ENCODE measurements at places on chromosomes 2 and 18.
A peak's percentile ranks its signal among the peaks of the same experiment; 100 is the strongest.

- ATAC-seq: no peak
Observed at GRCh38 chr18:55413474-55413873, 174.5 kb downstream of the TCF4 start.

DNA sequence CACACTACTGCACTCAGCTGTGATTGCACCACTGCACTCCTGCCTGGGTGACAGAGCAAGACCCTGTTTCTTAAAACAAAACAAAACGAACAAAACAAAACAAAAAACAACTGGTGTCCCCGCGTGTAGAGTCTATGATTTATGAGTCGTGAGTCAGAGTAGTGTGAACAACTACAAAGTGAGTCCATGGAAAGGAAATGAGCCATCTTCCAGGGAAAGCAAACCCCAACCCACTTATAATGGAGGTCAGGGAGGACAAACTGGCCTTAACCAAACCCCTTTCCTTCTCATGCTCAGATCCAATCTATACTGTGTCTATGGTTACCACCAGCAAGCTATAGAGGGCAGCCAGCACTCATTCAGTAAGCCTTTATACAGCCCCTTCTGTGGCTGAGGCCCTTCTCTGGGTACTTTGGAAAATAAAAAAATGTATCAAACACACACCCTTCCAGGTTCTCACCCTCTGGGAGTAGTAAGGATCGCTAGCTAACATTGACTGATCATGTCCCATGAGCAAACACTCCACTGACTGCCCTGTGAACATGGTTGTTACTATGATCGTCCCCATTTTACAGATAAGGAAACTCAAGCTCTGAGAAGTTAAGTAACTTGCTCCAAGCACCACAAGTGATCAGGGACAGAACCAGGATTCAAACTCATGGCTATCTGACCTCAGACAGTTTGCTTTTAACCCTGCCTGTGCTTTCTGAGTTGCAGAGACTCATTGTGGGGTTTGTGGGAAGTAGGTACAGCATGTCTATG lies 24.7 kb upstream of the COLEC12 start:
- no peak for ATAC-seq

GRCh38 chr18:43079422-43079821 lies 36.1 kb downstream of the RIT2 start:
- ATAC-seq: no peak

DNA sequence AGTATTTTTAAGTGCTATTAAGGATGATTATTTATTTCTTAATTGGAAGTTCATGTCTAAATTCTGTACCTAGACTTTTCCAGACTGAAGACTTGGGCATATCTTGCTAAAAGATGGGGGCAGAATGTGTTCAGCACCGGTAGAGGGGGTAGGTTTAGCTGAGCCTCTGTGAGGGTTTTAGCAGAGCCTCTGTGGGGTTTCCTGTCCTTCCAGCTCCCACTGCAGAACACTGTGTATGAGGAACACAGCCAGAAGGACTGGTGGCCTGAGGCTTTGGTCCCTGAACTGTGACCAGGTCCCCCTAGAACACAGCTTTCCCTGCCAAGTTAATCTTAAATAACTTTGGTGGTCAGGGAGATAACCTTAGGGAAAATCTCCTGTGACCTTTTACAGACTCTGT lies 123.4 kb upstream of the EPC2 start:
- ATAC-seq: no peak

DNA sequence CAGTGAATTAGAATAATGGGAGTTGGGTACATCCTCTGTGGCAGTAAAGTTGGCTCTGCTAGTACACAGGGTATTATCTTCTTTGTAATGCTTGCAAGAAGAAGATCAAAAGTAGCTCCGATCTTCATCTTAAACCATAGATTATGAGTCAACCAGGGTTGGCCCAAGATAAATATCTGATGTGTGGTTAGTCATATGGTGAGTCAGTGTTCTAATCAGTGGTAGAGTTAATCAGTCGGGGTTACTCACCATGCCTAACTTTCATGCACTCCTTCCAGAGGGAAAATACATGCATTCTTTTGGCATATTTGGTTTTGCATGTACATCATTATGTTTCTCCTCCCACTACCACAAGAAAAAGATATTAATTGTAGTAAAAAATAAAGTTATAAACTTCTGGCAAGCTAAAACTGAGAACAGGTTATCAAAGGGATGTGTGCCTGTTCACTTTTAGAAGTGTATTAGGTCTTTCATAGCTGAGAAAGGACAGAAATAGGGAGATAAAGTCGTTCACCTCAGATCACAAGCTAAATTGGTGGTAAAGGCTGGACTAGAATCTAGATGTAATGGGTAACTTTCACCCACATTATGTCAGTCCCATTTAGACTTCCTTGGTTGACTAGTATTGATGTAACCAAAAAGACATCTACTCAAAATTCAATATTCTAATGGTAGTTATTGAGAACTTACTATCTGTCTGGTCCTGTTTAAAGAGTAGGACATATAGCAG lies 684.4 kb downstream of the IRS1 start:
- ATAC-seq: peak; percentile 92

DNA sequence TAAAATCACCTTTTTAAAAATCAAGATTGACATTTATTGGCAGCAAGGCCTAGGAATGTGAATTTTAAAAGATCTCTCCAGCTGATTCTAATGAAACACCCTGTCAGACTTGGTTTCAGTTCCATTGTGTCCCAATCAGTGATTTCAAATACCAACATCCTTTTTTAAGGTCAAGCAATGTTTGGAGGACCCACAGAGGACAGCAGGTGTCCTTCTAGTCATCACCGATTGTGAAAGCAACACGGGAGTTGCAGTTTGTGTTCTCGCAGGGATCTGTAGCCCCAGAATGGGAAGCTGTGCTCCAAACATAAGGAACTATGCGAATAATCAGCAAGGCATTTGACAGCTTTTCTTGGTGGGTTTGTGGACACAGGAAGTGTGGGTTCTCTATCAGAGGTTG lies 4.5 kb upstream of the KIDINS220 start:
- no peak for ATAC-seq

DNA sequence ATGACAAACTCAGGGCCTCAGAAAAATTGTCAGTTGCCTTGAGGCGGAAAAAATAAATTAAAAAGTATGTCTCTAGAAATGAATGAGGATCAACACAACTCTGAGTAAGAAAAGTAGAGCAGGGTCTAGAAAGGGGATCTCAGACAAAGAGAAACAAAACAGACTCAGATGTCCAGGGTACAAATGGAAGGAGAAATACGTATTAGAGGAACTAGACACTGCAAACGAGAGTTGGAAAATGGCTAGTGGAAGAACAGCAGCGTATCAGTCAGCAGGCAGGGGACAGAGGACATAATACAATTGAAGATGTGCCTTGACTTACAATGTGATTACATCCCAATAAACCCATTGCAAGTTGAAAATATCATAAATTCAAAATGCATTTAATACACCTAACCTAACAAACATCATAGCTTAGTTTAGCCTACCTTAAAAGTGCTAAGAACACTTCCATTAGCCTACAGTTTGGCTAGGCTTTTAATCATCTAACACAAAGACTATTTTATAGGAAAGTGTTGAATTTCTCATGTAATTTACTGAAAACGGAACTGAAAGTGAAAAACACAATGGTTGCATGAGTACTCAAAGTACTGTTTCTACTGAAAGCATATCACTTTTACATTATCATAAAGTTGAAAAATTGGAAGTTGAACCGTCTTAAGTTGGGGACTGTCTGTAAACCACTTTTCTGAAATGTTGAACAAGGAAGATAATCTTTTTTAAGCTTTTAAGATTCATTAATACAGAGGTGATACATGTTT lies 182.8 kb downstream of the NBAS start:
- ATAC-seq: peak; percentile 75

- no peak for ATAC-seq
Observed at GRCh38 chr2:127418300-127419111, at the start of gene PROC. PROC (plus strand) TSS chr2:127418427; CDS start chr2:127419943, 1,516 bp downstream.
